B cell (primary cell): ENCODE measurements at places on chromosomes 3 and 15. TPM values are rescaled to one million over a fixed set of nuclear protein-coding genes. Genes with fewer than 3 reads are reported as not detected.
A peak's percentile ranks its signal among the peaks of the same experiment; 100 is the strongest.

DNA sequence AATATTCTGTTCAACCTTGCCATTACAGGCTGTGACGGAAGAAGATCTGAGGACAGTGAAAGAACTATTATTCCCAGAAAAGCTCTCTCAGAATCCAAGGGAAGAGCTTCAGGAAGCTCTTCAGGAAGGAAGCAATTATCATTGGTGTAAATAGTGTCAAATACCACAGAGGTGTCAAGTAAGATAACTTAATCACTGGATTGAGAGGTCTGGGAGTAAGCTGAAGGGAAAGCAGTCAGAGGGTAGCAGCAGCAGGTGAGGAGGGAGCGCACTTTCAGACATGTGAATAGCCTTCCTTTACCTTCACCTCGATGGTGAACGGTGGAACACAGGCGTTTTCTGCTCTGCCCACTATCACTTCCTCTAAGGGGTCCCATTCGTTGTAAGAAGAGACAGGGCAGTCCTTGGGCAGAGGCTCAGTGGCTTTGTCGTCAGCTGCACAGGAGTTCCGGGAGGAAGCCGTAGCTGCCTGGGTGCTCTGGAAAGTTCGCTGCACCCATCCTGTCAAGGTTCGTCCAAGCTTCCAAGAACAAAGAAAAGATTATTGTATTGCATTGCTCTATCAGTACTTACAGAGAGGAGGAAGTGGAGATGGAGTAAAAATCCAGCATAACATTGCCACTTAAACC is 1.9 kb downstream of the GATM start:
- DNase-seq = peak; percentile 46

- DNase-seq = no peak
Observed at GRCh38 chr3:42668413-42668760, 14.9 kb downstream of the ZBTB47 start.

GRCh38 chr3:3906171-3906570 is 106.9 kb downstream of the LRRN1 start:
- DNase-seq = no peak

DNA sequence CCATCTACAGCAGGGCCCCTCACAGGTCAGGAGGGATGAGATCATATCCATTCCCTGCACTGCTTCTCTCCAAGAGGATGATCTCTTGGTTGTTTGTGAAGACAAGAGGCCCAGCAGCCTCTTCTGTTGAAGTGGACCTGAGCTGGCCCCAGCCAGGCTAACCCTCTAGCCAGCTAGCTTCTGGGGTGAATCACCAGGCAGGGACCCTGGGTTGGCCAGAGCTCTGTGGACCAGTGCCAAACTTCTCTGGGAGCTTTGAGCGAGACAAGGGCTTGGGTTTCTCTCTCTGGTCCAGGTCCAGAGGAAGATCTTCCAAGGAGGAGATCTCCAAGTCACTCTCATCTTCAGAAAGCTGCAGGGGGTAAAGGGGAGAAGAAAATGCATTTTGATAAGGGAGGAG is 52.7 kb downstream of the CLDN18 start:
- no peak for DNase-seq

GRCh38 chr15:71011503-71012155 is 103.6 kb upstream of the THSD4 start:
- no peak for DNase-seq

- DNase-seq = no peak
Observed at GRCh38 chr3:169591159-169591951, 72.2 kb downstream of the MECOM start.

ITIH1 gene
- total RNA-seq = 0.53 TPM in 1 of 2 replicates, not detected in the other

TNNC1 gene
- total RNA-seq = 1.1 TPM in 1 of 2 replicates, not detected in the other

HYAL3 gene
- total RNA-seq = 1.9 and 3.7 TPM in 2 replicates
